ENCODE measurements at places on chromosomes 5 and 9. TPM values are rescaled to one million over a fixed set of nuclear protein-coding genes. Genes with fewer than 3 reads are reported as not detected.

The ERAP2 gene
- 6.7 TPM for total RNA-seq

The C9orf50 gene
- not detected for total RNA-seq

The ISL1 gene
- not detected for total RNA-seq

The DPYSL3 gene
- total RNA-seq = 20.7 TPM

GRCh38 chr5:151672516-151672915 lies 14.2 kb downstream of the SPARC start:
- H3K27ac ChIP-seq = peak overlapping the region; percentile 93
- H3K27me3 ChIP-seq = no peaks in the 10 kb centered on the region
- peaks cover 69% of the 10 kb centered on the region for H3K36me3 ChIP-seq
- no peak for DNase-seq
- H3K4me1 ChIP-seq = peaks cover 100% of the 10 kb centered on the region

DNA sequence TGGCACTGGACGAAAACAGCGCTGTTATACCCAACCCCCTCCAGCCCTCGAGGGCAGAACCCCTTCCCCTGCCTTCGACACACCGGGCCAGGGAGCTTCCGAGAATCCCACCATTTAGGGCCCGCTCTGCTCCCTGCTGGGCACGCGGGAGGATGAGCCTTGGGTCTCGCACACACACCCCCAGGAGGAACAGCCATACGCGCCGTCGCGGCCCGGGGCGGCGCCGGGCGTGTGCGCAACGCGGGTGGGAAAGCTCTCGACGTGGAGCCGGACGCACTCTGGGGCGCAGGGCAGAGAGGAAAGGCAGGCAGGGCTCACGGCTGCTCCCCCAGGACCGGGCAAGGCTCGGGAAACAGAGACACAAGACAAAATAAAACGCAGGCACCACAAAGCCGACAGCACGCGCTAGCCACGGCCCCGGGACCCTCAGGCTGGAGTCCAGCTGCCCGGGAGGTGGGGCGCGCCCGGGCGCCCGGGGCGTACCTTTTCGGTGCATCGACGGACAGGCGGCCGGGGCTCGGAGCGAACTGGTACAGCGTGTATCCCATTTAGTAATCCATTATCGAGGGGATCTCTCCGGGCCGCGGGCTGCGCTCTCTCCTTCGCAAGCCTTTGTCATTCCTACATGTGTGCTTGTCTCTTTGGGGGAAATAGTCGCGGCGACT lies 789 bp downstream of the SEMA6A start:
- peaks cover 52% of the 10 kb centered on the region for H3K4me1 ChIP-seq
- H3K27ac ChIP-seq = peak overlapping the region; percentile 83
- DNase-seq = peak; percentile 22
- peak overlapping the region; percentile 79 for H3K4me3 ChIP-seq
